ENCODE measurements at places on chromosomes 5 and 9. TPM values are rescaled to one million over a fixed set of nuclear protein-coding genes. Genes with fewer than 3 reads are reported as not detected.

Gene ITGA2
- total RNA-seq: 1.8 TPM

Gene IL31RA
- total RNA-seq: not detected

Gene PCDHGA6
- 0.10 TPM for total RNA-seq

Gene ISL1
- total RNA-seq: not detected

Gene PANK3
- total RNA-seq: 30.2 TPM

Gene TMEFF1
- not detected for total RNA-seq

Gene CDC20B
- total RNA-seq: not detected

Gene GADD45G
- total RNA-seq: 14.3 TPM

Gene PFN3
- total RNA-seq: not detected

Gene TMOD1
- total RNA-seq: 0.86 TPM

Gene CBY3
- total RNA-seq: not detected

Gene RRAGA
- total RNA-seq: 37.0 TPM

Gene SOHLH1
- not detected for total RNA-seq

Gene BARX1
- not detected for total RNA-seq

Gene PALM2AKAP2
- total RNA-seq: not detected

Gene DOCK8
- 160 TPM for total RNA-seq

Gene RNF38
- 87.3 TPM for total RNA-seq

Gene PCAT7
- not detected for total RNA-seq

Gene ATP6V1G1
- 102 TPM for total RNA-seq

Gene WNK2
- not detected for total RNA-seq

Gene GPR151
- not detected for total RNA-seq

Gene EQTN
- total RNA-seq: not detected

Gene WDR41
- total RNA-seq: 6.1 TPM

Gene GDA
- total RNA-seq: not detected

Gene NEURL1B
- total RNA-seq: 0.23 TPM

Gene MLANA
- not detected for total RNA-seq

Gene GPR150
- 2.5 TPM for total RNA-seq
